Small intestine (tissue), 16 donors: ENCODE measurements at places on chromosomes 5 and 9. TPM values are rescaled to one million over a fixed set of nuclear protein-coding genes. Genes with fewer than 3 reads are reported as not detected.

The CNTNAP3 gene
- 1.6 TPM for polyA plus RNA-seq

GRCh38 chr9:95502248-95502647 is 14.5 kb downstream of the PTCH1 start:
- no peak for DNase-seq
- H3K4me3 ChIP-seq = no peak overlapping the region
- no peaks in the 10 kb centered on the region for H3K4me1 ChIP-seq
- H3K36me3 ChIP-seq = no peaks in the 10 kb centered on the region

The ITK gene
- 2.7 TPM for polyA plus RNA-seq

The MEGF10 gene
- 0.31 TPM for polyA plus RNA-seq

The CDKN2B gene
- polyA plus RNA-seq = 72.7 TPM

The ALDOB gene
- polyA plus RNA-seq = 11,399 TPM

The SPATA31A3 gene
- not detected for polyA plus RNA-seq
